Upper lobe of left lung (tissue), 6 donors: ENCODE measurements at places on chromosomes 13 and 19. TPM values are rescaled to one million over a fixed set of nuclear protein-coding genes. Genes with fewer than 3 reads are reported as not detected.

DNA sequence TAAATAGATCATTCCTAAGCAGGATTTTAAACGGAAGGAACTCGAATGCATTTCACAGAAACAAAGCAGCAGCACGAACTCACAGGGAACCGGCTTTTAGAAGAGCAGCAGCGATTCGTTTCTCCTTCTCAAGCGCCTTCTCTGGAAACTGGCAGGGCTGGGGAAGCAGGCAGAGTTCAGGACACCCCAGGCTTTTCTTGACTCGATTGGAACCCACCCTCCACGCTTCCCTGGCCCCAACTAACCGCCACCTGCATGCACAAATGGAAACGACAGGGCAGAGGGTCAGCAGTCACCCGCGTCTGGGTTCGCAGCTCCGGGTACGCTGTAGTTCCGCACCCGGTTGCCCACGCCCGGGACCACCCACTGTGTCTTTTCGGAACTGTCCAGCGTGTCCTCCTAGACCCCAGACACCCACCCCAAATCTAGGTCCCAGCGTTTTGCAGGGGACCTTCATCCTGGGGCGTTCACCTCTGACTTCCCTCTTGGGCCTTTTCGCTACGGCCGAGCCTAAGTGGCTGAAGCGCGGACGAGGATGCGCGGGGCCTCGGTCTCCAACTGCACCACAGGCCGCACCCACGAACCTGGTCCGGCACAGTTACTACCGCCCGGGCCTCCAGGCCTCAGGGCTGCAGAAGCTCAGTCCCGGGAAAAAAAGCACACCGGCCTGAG lies 500 bp downstream of the ZFP30 start:
- DNase-seq, result peak; percentile 39
- no peaks in the 10 kb centered on the region for H3K36me3 ChIP-seq
- H3K4me3 ChIP-seq, result peak overlapping the region; percentile 87
- H3K27me3 ChIP-seq, result no peaks in the 10 kb centered on the region
- H3K27ac ChIP-seq, result peak overlapping the region; percentile 89
- peaks cover 25% of the 10 kb centered on the region for H3K4me1 ChIP-seq

The SOHLH2 gene
- 0.11 TPM for total RNA-seq

- peaks cover 15% of the 10 kb centered on the region for H3K4me1 ChIP-seq
- H3K36me3 ChIP-seq, result no peaks in the 10 kb centered on the region
- H3K4me3 ChIP-seq, result no peak overlapping the region
- DNase-seq, result no peak
- no peaks in the 10 kb centered on the region for H3K27me3 ChIP-seq
Measured at GRCh38 chr19:14345116-14345763, 36.0 kb upstream of the ADGRE5 start.

DNA sequence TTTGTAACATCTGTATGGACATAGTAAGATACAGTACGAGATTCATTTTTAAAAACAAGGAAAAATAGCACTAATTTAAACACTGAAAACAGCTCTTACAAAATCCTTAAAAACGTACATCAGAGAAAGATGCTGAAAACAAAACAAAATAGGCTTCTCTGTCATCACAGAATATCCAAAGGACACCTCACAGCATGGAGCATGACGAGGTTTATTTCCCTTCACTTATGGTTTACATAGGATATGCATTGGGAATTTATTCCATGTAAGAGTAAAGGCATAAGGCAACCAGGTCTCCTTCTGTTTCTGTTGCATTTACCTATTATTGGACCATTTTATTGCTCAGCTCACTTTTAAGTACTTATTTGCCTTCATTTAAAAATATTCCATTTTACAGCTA lies 3.0 kb downstream of the KCTD12 start:
- peak overlapping the region; percentile 92 for H3K27ac ChIP-seq
- no peaks in the 10 kb centered on the region for H3K36me3 ChIP-seq
- peak overlapping the region; percentile 70 for H3K4me3 ChIP-seq
- DNase-seq, result no peak
- H3K27me3 ChIP-seq, result no peaks in the 10 kb centered on the region
- H3K4me1 ChIP-seq, result peaks cover 26% of the 10 kb centered on the region

The ZNF470 gene
- total RNA-seq, result 4.6 TPM

GRCh38 chr19:21940684-21941083 lies 70.1 kb downstream of the ZNF208 start:
- no peaks in the 10 kb centered on the region for H3K36me3 ChIP-seq
- H3K27me3 ChIP-seq, result no peaks in the 10 kb centered on the region
- no peaks in the 10 kb centered on the region for H3K4me1 ChIP-seq
- no peak for DNase-seq

The PCSK4 gene
- 5.9 TPM for total RNA-seq

The ZNF99 gene
- not detected for total RNA-seq

GRCh38 chr13:27088619-27089018 lies 83.0 kb downstream of the USP12 start:
- DNase-seq, result no peak
- no peaks in the 10 kb centered on the region for H3K36me3 ChIP-seq
- no peaks in the 10 kb centered on the region for H3K27me3 ChIP-seq
- H3K4me3 ChIP-seq, result no peak overlapping the region

The FCAR gene
- 2.5 TPM for total RNA-seq

DNA sequence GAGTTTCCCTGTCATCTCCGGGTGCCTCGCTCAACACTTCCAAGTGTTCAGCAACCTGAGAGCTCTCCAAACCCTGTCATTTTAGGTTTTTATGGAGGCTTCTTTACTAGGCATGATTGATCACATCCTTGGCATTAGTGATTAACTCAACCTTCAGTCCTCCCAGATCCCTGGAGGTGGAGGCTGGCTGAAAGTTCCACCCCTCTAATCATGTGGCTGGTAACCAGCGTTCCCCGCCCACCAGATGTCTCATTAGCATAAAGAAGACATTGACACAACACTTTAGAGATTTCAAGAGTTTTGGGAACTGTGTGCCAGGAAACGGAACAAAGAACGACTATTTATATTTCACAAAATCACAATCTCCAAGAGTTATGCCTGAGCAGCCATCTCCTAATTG lies 71.1 kb upstream of the RGCC start:
- H3K4me3 ChIP-seq, result no peak overlapping the region
- H3K27me3 ChIP-seq, result no peaks in the 10 kb centered on the region
- no peaks in the 10 kb centered on the region for H3K36me3 ChIP-seq
- H3K27ac ChIP-seq, result no peak overlapping the region

DNA sequence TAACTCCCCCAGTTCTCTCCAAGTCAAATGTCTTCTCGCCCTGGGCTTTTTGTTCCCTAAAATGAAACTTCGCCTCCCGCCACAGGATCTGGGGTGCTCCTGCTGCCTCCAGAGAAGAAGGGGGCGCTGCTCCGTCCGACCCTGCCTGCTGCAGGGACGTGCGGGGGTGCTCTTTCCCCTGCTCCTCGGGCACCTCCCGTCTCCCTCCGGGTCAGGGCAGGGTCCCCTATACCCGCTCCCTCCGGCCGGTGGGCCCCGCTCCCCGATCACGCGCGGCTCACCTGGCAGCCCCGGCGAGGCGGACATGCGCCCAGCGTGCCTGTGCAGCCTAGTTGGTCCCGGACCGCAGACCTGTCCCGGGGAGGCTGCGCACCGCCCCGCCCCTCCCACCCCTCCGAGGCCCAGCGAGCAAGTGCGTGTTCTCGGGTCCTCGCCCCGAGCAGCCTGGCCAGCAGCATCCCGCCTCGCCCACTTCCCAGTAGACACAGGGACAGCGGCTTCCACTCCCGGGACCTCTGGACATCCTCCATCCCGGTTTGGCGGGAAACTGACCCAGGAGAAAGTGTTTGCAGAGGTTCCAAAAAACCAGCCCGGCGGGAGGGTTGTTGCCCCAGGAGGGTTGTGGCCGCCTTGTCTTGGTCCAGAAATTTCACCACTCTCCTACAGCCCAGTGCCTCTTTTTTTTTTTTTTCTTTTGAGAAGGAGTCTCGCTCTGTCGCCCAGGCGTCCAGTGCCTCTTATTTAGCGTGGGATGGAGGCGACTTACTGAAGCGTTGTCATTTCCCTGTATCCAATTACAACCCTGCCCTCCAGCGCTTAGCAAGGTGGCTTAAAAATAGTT lies at the start of gene OXGR1:
Gene OXGR1, minus strand, starts transcription at position 460 of the 841 bp plus-strand sequence. CDS start 6,717 bp downstream, outside the sequence.
- H3K4me1 ChIP-seq, result peaks cover 9% of the 10 kb centered on the region
- no peak within 1 kb of the TSS for H3K27ac ChIP-seq
- peaks cover 10% of the 10 kb centered on the region for H3K27me3 ChIP-seq
- peak; percentile 81 for DNase-seq
- H3K36me3 ChIP-seq, result no peaks in the 10 kb centered on the region
- peak within 1 kb of the TSS; percentile 49 for H3K4me3 ChIP-seq

GRCh38 chr19:42831221-42832019 lies 48.1 kb downstream of the PSG1 start:
- no peak overlapping the region for H3K4me3 ChIP-seq
- no peaks in the 10 kb centered on the region for H3K4me1 ChIP-seq
- no peak for DNase-seq
- no peaks in the 10 kb centered on the region for H3K27me3 ChIP-seq
- no peaks in the 10 kb centered on the region for H3K36me3 ChIP-seq
- no peak overlapping the region for H3K27ac ChIP-seq

DNA sequence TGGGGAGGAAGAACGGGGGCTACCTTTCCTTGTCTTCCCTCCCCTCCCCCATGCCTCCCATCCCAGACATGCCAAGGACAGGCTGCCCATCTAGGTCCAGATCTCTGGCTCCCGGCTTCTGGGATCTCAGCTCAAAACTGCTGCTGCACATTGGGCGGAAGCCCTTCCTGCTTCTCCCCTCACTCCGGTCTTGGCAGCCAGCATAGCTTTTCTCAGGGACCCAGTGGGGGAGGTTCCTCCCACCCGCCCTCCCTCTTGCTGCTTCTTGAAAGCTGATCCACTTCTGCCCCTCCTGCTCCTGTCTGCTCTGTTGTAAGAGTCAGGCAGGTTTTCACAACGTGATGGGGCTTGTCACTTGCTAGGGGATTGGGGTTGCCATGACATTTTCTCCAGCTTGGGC lies 21.7 kb upstream of the RNF17 start:
- DNase-seq, result no peak
- H3K4me1 ChIP-seq, result peaks cover 12% of the 10 kb centered on the region
- no peaks in the 10 kb centered on the region for H3K36me3 ChIP-seq
- no peak overlapping the region for H3K27ac ChIP-seq

GRCh38 chr13:112580912-112581311 lies 7.0 kb downstream of the TUBGCP3 start:
- H3K36me3 ChIP-seq, result no peaks in the 10 kb centered on the region
- peaks cover 17% of the 10 kb centered on the region for H3K4me1 ChIP-seq
- H3K27me3 ChIP-seq, result no peaks in the 10 kb centered on the region
- H3K27ac ChIP-seq, result no peak overlapping the region

The PSG11 gene
- not detected for total RNA-seq

- H3K4me1 ChIP-seq, result peaks cover 6% of the 10 kb centered on the region
- H3K27ac ChIP-seq, result no peak overlapping the region
- H3K27me3 ChIP-seq, result no peaks in the 10 kb centered on the region
- H3K4me3 ChIP-seq, result no peak overlapping the region
- DNase-seq, result peak; percentile 28
Measured at GRCh38 chr19:35673121-35673804, 6.9 kb downstream of the UPK1A start.

The TM9SF2 gene
- total RNA-seq, result 34.7 TPM

GRCh38 chr13:52842441-52842840 lies 6.0 kb downstream of the PCDH8 start:
- H3K27ac ChIP-seq, result no peak overlapping the region
- H3K4me3 ChIP-seq, result no peak overlapping the region
- H3K36me3 ChIP-seq, result no peaks in the 10 kb centered on the region
- DNase-seq, result no peak
- no peaks in the 10 kb centered on the region for H3K27me3 ChIP-seq
- H3K4me1 ChIP-seq, result peaks cover 22% of the 10 kb centered on the region

DNA sequence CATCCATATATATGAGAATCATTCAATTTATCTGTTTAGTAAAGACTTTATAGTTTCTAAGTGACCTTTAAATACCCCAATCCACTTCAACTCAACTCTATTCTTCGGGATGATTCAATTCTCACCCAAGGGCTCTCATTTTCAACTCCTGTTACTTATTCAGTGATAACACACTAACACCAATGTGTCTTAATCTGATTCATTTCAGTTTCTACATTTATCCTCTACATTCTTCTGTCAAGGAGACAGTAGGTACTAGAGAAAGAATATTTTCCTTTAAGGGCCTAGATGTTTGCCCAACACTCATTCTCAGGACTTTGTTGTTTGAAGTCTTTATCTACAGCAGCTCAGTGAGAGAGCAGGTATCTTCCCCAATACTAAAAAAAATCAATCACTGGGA lies 7.1 kb downstream of the ARGLU1 start:
- DNase-seq, result no peak

DNA sequence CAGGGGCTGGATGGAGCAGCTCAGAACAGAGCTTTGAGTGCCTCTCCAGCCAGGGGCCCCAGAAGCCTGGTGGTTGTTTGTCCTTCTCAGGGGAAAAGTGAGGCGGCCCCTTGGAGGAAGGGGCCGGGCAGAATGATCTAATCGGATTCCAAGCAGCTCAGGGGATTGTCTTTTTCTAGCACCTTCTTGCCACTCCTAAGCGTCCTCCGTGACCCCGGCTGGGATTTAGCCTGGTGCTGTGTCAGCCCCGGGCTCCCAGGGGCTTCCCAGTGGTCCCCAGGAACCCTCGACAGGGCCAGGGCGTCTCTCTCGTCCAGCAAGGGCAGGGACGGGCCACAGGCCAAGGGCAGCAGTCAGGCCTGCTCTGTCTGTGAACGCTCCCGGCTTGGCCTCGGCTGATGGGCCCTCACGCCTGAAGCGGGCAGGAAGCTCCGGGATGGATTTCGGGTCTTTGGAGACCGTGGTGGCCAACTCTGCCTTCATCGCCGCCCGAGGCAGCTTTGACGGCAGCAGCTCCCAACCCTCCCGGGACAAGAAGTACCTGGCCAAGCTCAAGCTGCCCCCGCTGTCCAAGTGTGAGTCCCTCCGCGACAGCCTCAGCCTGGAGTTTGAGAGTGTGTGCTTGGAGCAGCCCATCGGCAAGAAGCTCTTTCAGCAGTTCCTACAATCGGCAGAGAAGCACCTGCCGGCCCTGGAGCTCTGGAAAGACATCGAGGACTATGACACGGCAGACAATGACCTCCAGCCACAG lies at the start of gene GRK1:
Gene GRK1, plus strand, starts transcription at position 269 of the 751 bp plus-strand sequence. Its CDS starts 168 bp downstream, at position 437.
- H3K4me1 ChIP-seq, result no peaks in the 10 kb centered on the region
- no peak within 1 kb of the TSS for H3K27ac ChIP-seq
- no peak within 1 kb of the TSS for H3K4me3 ChIP-seq
- peak; percentile 71 for DNase-seq
- H3K27me3 ChIP-seq, result no peaks in the 10 kb centered on the region
- no peaks in the 10 kb centered on the region for H3K36me3 ChIP-seq

GRCh38 chr19:6010107-6010506 lies 32.2 kb upstream of the RANBP3 start:
- no peaks in the 10 kb centered on the region for H3K27me3 ChIP-seq
- no peak for DNase-seq
- H3K4me1 ChIP-seq, result no peaks in the 10 kb centered on the region
- H3K27ac ChIP-seq, result no peak overlapping the region
- H3K4me3 ChIP-seq, result no peak overlapping the region
- peaks cover 26% of the 10 kb centered on the region for H3K36me3 ChIP-seq

The FFAR1 gene
- not detected for total RNA-seq

- DNase-seq, result no peak
- no peak overlapping the region for H3K27ac ChIP-seq
- H3K27me3 ChIP-seq, result no peaks in the 10 kb centered on the region
- no peak overlapping the region for H3K4me3 ChIP-seq
- no peaks in the 10 kb centered on the region for H3K4me1 ChIP-seq
- H3K36me3 ChIP-seq, result no peaks in the 10 kb centered on the region
Measured at GRCh38 chr19:39007096-39007495, 25.3 kb downstream of the FBXO27 start.

The PLK5 gene
- not detected for total RNA-seq
